Spleen (tissue), 13 donors: ENCODE measurements at places on chromosomes 11 and 22. TPM values are rescaled to one million over a fixed set of nuclear protein-coding genes. Genes with fewer than 3 reads are reported as not detected.
A peak's percentile ranks its signal among the peaks of the same experiment; 100 is the strongest.

Gene MPZL2
- total RNA-seq = 9.8 TPM

GRCh38 chr22:20948450-20948849, 18.6 kb upstream of the AIFM3 start:
- peaks cover 78% of the 10 kb centered on the region for H3K36me3 ChIP-seq
- peaks cover 28% of the 10 kb centered on the region for H3K4me1 ChIP-seq
- no peak overlapping the region for H3K4me3 ChIP-seq
- no peak for DNase-seq

DNA sequence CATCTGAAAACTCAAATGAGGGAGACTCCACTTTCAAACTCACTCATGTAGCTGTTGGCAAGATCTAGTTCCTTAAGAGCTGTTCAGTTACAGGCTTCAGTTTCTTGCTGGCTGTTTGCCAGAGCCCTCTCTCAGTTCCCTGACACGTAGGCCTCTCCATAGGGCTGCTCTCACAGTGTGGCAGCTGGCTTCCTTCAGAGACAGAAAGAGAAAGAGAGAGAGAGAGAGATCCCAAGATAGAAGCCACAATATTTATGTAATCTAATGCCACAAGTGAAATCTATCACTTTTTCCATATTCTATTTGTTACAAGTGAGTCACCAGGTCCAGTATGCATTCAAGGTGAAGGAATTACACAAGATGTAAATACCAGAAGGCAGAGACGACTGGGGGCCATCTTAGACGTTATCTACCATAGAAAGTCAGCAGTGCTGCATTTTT, 168.8 kb downstream of the RCN1 start:
- H3K4me1 ChIP-seq = no peaks in the 10 kb centered on the region
- no peaks in the 10 kb centered on the region for H3K36me3 ChIP-seq
- H3K4me3 ChIP-seq = no peak overlapping the region
- H3K27me3 ChIP-seq = no peaks in the 10 kb centered on the region
- no peak for DNase-seq

Gene CHRM1
- total RNA-seq = not detected

GRCh38 chr11:92907671-92908070, 61.8 kb upstream of the MTNR1B start:
- H3K36me3 ChIP-seq = no peaks in the 10 kb centered on the region
- H3K27ac ChIP-seq = no peak overlapping the region
- no peak overlapping the region for H3K4me3 ChIP-seq
- no peak for DNase-seq
- no peaks in the 10 kb centered on the region for H3K27me3 ChIP-seq

GRCh38 chr11:61277186-61278000, 17.7 kb downstream of the VWCE start:
- H3K4me3 ChIP-seq = no peak overlapping the region
- H3K36me3 ChIP-seq = no peaks in the 10 kb centered on the region
- H3K27me3 ChIP-seq = no peaks in the 10 kb centered on the region

DNA sequence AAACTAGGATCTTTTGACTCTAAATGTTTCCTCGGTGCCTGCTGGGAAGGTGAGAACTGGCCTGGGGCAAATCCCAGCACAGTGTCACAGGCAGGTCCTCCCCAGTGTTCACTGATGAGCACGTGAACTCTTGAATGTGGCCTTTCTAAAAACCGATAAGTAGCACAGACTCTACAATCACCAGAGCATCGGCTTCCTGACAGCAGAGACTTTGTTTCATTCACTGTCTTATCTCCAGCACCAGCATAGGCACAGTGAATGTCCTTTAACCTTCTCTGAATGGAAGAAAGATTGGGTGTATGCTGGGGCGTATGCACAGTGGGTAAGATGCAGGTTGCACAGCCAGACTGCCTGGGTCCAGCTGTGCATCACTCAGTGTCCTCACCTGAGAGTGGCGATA, 59.3 kb upstream of the EIF3D start:
- peaks cover 11% of the 10 kb centered on the region for H3K4me1 ChIP-seq
- H3K27ac ChIP-seq = no peak overlapping the region
- H3K27me3 ChIP-seq = no peaks in the 10 kb centered on the region
- no peak overlapping the region for H3K4me3 ChIP-seq

DNA sequence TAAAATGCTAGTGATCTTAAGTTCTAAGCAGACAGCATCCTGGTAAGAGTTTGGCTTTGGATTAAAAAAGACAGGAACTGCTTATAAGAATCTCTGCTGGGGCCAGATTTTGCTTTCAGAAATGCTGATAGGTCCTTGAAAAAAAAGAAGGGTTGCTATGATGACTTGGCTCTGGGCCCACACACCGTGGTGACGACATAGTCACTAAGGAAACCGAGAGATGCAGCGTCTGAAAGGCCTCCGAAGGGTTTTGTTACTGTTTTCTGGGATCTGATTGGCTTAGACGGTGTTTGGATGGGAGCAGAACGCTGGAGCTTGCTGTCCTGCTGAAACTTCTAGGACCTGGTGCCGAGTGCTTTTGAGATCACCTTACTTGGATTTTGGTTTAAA, 8.4 kb downstream of the FAM118A start:
- H3K36me3 ChIP-seq = no peaks in the 10 kb centered on the region
- H3K4me1 ChIP-seq = peaks cover 43% of the 10 kb centered on the region
- peak overlapping the region; percentile 84 for H3K27ac ChIP-seq
- DNase-seq = peak; percentile 85
- H3K27me3 ChIP-seq = no peaks in the 10 kb centered on the region

Gene PGR
- total RNA-seq = 7.7 TPM

DNA sequence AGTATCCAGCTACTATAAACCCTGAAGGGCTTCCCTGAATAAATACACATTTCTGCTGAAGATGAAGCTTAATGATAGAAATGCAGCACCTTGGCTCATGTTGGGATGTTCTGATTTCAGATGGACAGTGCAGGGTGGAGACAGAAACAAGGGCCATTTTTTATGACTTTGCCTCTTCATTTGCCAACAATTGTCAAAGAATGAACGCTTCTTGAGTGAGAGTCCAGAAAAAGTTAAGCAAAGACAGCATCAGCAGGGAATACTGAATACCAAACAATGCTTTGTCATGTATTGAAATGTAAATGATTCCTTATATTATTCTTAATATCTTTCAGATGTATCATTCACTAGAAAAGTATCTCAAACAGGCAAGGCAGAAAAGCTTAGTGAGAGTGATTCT, 84.9 kb downstream of the TRPC6 start:
- H3K27me3 ChIP-seq = no peaks in the 10 kb centered on the region
- no peaks in the 10 kb centered on the region for H3K36me3 ChIP-seq
- no peak for DNase-seq
- no peak overlapping the region for H3K4me3 ChIP-seq
- no peak overlapping the region for H3K27ac ChIP-seq

Gene POU2AF3
- not detected for total RNA-seq

Gene CLMP
- 12.2 TPM for total RNA-seq

- no peak for DNase-seq
- H3K27me3 ChIP-seq = no peaks in the 10 kb centered on the region
- peaks cover 29% of the 10 kb centered on the region for H3K4me1 ChIP-seq
- H3K36me3 ChIP-seq = no peaks in the 10 kb centered on the region
- H3K27ac ChIP-seq = no peak overlapping the region
These were observed 34.3 kb upstream of the CD44 start for GRCh38 chr11:35104655-35105054.

Gene KLHDC7B
- total RNA-seq = 3.4 TPM

- no peaks in the 10 kb centered on the region for H3K27me3 ChIP-seq
- H3K4me3 ChIP-seq = no peak overlapping the region
- no peaks in the 10 kb centered on the region for H3K36me3 ChIP-seq
- no peak overlapping the region for H3K27ac ChIP-seq
These were observed 36.3 kb upstream of the JAM3 start for GRCh38 chr11:134032501-134033091.

GRCh38 chr11:58134151-58134550, 8.8 kb upstream of the OR9I1 start:
- no peak overlapping the region for H3K4me3 ChIP-seq
- H3K4me1 ChIP-seq = no peaks in the 10 kb centered on the region
- no peaks in the 10 kb centered on the region for H3K27me3 ChIP-seq
- DNase-seq = no peak
- H3K36me3 ChIP-seq = no peaks in the 10 kb centered on the region
- no peak overlapping the region for H3K27ac ChIP-seq

GRCh38 chr11:126702987-126703386, 297.6 kb downstream of the KIRREL3 start:
- H3K4me3 ChIP-seq = no peak overlapping the region
- DNase-seq = no peak
- H3K36me3 ChIP-seq = no peaks in the 10 kb centered on the region
- no peaks in the 10 kb centered on the region for H3K27me3 ChIP-seq

- no peak overlapping the region for H3K4me3 ChIP-seq
- DNase-seq = no peak
- no peaks in the 10 kb centered on the region for H3K4me1 ChIP-seq
- H3K27me3 ChIP-seq = no peaks in the 10 kb centered on the region
- no peaks in the 10 kb centered on the region for H3K36me3 ChIP-seq
These were observed 1.1 kb downstream of the TRIM48 start for GRCh38 chr11:55263081-55263480.

- no peaks in the 10 kb centered on the region for H3K36me3 ChIP-seq
- H3K4me3 ChIP-seq = no peak overlapping the region
- no peak overlapping the region for H3K27ac ChIP-seq
- DNase-seq = no peak
These were observed 6.6 kb downstream of the RNF121 start for GRCh38 chr11:71935338-71935925.

DNA sequence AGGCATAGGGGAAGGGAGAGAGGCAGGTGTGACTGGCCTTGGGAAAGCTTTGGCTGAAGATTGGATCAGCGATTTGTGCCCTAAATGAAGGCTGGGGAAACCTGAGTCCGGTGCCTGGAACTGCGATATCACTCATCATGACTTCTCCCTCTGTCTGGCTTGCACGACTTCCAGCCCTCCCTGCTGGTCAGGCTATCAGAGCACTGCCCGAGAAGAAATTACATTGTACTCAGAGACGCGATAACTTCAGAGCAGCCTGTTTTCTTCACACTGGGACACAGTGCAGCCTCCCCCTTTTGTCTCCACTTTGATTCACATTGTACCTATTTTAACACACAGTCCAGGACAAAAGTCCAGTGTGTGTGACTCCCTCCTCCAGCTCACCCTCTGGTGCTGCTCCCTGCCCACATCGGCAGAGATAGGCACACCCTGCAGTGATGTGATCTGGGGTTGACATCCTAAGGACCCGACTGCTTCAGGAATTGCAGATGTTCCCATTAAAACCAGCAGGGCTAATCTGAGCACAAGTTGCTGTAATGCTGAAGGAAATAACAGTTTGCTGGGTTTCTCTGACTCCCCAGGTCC, 62.1 kb upstream of the CADM1 start:
- DNase-seq = no peak
- no peaks in the 10 kb centered on the region for H3K36me3 ChIP-seq
- no peaks in the 10 kb centered on the region for H3K27me3 ChIP-seq
- H3K4me1 ChIP-seq = no peaks in the 10 kb centered on the region
- H3K4me3 ChIP-seq = no peak overlapping the region

- peaks cover 76% of the 10 kb centered on the region for H3K4me1 ChIP-seq
- peaks cover 46% of the 10 kb centered on the region for H3K36me3 ChIP-seq
- DNase-seq = peak; percentile 96
- no peaks in the 10 kb centered on the region for H3K27me3 ChIP-seq
- H3K27ac ChIP-seq = peak overlapping the region; percentile 97
- H3K4me3 ChIP-seq = peak overlapping the region; percentile 94
These were observed 417 bp downstream of the HNRNPUL2 start for GRCh38 chr11:62726915-62727164.

Gene RFPL2
- 0.26 TPM for total RNA-seq

Gene C1QTNF5
- 42.8 TPM for total RNA-seq

Gene CBL
- total RNA-seq = 46.0 TPM

GRCh38 chr11:83063073-83063754, 8.5 kb downstream of the RAB30 start:
- peak overlapping the region; percentile 88 for H3K27ac ChIP-seq
- H3K27me3 ChIP-seq = no peaks in the 10 kb centered on the region
- no peaks in the 10 kb centered on the region for H3K36me3 ChIP-seq
- H3K4me3 ChIP-seq = no peak overlapping the region

- no peak overlapping the region for H3K27ac ChIP-seq
- no peaks in the 10 kb centered on the region for H3K36me3 ChIP-seq
- peaks cover 7% of the 10 kb centered on the region for H3K4me1 ChIP-seq
These were observed 2.3 kb downstream of the BCO2 start for GRCh38 chr11:112177589-112177988.

DNA sequence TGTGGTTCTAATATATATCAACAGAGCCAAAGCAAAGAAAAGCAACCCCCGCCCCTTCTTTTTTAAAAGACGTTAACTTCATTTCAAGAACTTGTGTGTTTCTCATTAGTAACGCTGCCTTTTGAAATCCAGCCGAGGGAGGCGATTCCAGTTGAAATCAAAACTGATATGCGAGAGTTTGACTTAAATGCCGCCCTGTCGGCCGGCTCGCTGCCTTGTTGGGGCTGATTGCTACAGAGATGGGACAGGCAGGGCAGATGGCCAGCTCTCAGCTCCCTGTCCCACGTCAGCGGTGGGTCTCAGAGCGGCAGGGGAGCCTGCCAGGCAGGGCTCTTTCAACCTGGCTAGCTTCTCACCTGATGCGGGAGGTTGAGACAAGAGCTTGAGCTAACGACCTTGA, 51.9 kb upstream of the ALX4 start:
- no peak overlapping the region for H3K27ac ChIP-seq
- H3K27me3 ChIP-seq = peaks cover 66% of the 10 kb centered on the region
- H3K4me1 ChIP-seq = no peaks in the 10 kb centered on the region
- H3K36me3 ChIP-seq = no peaks in the 10 kb centered on the region
- no peak for DNase-seq

GRCh38 chr22:49297286-49297870, 530.3 kb downstream of the BRD1 start:
- no peaks in the 10 kb centered on the region for H3K4me1 ChIP-seq
- no peaks in the 10 kb centered on the region for H3K36me3 ChIP-seq
- no peak overlapping the region for H3K27ac ChIP-seq
- DNase-seq = peak; percentile 46

- H3K27ac ChIP-seq = no peak overlapping the region
- H3K36me3 ChIP-seq = no peaks in the 10 kb centered on the region
- H3K4me3 ChIP-seq = no peak overlapping the region
- H3K27me3 ChIP-seq = no peaks in the 10 kb centered on the region
- DNase-seq = no peak
- H3K4me1 ChIP-seq = no peaks in the 10 kb centered on the region
These were observed 74.5 kb downstream of the NCAM1 start for GRCh38 chr11:113035708-113036107.

Gene PGA5
- not detected for total RNA-seq

- no peak overlapping the region for H3K4me3 ChIP-seq
- H3K4me1 ChIP-seq = no peaks in the 10 kb centered on the region
- H3K27me3 ChIP-seq = no peaks in the 10 kb centered on the region
- no peak overlapping the region for H3K27ac ChIP-seq
- DNase-seq = no peak
These were observed 53.7 kb downstream of the TIMP3 start for GRCh38 chr22:32855045-32855756.

GRCh38 chr11:66593650-66594049, 665 bp downstream of the CCS start:
- peak overlapping the region; percentile 89 for H3K27ac ChIP-seq
- no peaks in the 10 kb centered on the region for H3K27me3 ChIP-seq
